ENCODE measurements at places on chromosomes 4 and X.

GRCh38 chrX:44459501-44459900 is 83.2 kb downstream of the FUNDC1 start:
- DNase-seq = no peak

DNA sequence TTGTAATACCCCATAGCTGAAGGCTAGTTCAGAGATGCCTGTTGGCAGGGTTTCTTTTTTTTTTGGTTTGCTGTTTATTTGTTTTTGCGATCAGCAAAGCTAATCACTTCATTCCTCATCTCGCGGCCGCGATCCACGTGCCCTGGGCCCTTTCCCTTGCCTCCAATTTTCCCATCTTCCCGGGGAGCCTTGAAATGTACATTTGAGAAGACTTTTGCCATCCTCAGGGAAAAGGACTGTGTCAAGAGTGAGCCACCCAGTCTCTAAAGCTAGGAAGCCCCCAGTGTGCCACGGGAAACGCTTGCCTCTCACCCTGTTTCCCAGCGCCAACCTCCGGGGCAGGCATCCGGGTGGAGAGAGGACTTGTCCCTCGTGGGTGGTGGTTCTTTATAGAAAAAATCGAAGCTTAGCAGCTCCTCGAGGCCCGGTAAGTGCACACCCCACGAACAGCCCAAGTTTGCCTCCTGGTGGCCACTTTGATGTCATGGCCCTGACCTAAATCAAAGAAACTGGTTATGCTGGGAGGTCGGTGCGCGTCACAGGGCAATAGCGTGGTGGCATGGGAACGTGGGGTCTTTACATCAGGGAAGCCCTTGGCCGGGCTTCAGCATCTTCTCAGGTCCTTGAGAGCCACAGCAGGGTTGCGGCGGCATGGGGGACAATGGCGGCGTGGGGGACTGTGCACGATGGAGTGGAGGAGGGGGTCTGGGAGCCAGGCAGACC is 42.0 kb downstream of the MAP7D3 start:
- no peak for DNase-seq

- no peak for DNase-seq
Observed at GRCh38 chr4:53633608-53634007, 42.3 kb upstream of the LNX1 start.

DNA sequence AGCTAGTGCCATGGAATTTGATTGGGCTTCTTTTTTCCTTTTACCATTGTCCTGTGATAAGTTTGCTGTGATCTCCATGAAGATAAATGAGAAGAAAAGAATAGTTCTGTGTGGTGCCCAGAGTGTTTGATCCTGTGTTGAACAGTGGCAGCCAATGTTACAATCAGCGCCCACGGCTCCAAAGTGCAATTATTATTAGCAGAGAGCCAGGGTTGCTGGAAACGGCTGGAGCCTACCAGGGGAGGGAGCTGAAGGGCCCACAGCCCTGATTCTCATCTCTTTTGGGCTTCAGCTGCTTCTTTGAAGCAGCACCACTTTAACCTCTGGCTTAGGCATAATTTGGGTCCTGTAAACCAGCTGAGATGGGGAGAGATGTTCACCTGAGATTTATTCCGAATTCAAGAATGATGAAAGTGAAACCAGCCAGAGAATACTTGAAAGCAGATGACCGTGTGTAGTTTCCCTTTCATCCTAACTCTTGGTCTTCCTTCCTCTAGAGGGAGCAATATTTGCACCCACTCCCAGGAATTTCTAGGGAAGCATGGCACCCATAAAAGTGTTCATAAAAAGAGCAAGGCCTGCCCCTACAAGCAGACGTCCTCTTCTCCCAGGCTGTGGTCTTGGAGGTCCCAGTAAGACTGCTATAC is 298.3 kb downstream of the EVC2 start:
- no peak for DNase-seq

All from activated T-cell treated with anti-CD3 and anti-CD28 coated beads for 48 hours (primary cell).